CD4-positive, alpha-beta memory T cell (primary cell): ENCODE measurements at places on chromosomes 16 and 17. TPM values are rescaled to one million over a fixed set of nuclear protein-coding genes. Genes with fewer than 3 reads are reported as not detected.

- no peak for DNase-seq
- H3K4me3 ChIP-seq: no peak overlapping the region
- no peaks in the 10 kb centered on the region for H3K36me3 ChIP-seq
- H3K27ac ChIP-seq: no peak overlapping the region
These were observed 17.5 kb downstream of the GRIN2C start for GRCh38 chr17:74842146-74842598.

DNA sequence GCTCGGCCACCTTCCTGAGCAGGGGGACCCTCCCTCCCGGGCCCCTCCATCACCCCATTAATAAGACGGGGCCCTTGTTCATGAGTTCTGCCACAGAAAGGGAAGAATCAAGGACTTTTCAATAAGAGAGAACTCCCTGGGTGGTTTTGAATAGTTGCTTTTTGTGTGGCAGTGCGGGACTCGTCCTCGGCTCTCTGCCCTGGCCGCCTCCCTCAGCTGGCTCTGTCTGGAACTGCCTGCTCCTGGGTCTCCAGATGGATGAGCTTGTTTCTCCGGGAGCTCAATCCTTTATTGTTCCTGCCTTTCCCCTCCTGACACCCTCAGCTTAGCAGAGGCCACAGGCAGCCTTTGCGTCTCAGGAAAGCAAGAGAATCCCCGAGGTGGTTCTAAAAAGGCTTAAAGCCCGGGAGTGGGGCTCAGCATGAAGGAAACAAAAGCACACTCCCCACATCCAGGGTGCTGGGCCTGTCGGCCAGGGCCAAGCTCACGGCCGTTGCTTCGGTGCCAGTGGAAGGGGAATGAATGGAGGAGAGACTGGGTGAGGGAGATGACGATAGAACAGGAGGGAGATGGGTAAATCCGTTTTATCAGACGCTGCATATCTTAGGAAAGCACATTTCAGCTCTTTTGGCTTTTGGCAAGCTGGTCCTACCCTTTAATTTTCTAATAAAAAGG is 60.2 kb downstream of the RAI1 start:
- no peak for DNase-seq
- no peak overlapping the region for H3K27ac ChIP-seq
- H3K4me1 ChIP-seq: peaks cover 9% of the 10 kb centered on the region
- no peaks in the 10 kb centered on the region for H3K27me3 ChIP-seq

- peak; percentile 8 for DNase-seq
- no peaks in the 10 kb centered on the region for H3K27me3 ChIP-seq
- no peak overlapping the region for H3K27ac ChIP-seq
- peaks cover 55% of the 10 kb centered on the region for H3K36me3 ChIP-seq
- no peak overlapping the region for H3K4me3 ChIP-seq
These were observed 15.6 kb downstream of the RFWD3 start for GRCh38 chr16:74650966-74651567.

DNA sequence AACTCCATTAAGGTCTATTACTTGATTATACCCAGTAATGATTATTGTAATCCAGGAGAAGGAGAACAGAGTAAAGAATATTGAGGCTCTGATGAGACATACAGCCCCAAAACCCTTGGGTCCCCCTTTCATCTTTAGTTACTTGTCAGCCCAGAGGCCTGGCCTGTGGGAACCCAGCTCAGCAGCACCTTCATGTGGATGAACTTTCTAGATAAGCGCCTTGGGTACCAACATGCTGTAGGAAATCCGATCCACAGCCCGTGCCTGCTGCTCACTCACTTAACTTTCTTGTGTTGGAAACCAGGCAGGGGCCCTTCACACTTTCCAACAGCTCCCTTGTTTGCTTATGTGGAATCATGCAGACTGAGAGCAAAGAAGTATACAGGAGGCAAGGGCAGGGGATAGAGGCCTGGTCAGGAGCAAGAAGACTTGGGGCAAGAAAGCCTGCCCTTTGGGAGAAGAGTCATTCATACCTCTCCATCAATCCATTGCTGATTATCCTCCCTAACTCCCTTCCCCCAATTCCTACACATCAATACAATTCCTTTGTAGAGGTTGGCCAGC is 64.0 kb upstream of the SOX9 start:
- no peak for DNase-seq
- no peak overlapping the region for H3K27ac ChIP-seq
- no peaks in the 10 kb centered on the region for H3K27me3 ChIP-seq
- H3K4me3 ChIP-seq: no peak overlapping the region
- H3K4me1 ChIP-seq: no peaks in the 10 kb centered on the region

GRCh38 chr17:81550830-81551457 is 1.2 kb downstream of the FAAP100 start:
- peaks cover 24% of the 10 kb centered on the region for H3K4me1 ChIP-seq
- no peak for DNase-seq
- peak overlapping the region; percentile 64 for H3K27ac ChIP-seq
- peak overlapping the region; percentile 81 for H3K4me3 ChIP-seq
- H3K36me3 ChIP-seq: peaks cover 27% of the 10 kb centered on the region

DNA sequence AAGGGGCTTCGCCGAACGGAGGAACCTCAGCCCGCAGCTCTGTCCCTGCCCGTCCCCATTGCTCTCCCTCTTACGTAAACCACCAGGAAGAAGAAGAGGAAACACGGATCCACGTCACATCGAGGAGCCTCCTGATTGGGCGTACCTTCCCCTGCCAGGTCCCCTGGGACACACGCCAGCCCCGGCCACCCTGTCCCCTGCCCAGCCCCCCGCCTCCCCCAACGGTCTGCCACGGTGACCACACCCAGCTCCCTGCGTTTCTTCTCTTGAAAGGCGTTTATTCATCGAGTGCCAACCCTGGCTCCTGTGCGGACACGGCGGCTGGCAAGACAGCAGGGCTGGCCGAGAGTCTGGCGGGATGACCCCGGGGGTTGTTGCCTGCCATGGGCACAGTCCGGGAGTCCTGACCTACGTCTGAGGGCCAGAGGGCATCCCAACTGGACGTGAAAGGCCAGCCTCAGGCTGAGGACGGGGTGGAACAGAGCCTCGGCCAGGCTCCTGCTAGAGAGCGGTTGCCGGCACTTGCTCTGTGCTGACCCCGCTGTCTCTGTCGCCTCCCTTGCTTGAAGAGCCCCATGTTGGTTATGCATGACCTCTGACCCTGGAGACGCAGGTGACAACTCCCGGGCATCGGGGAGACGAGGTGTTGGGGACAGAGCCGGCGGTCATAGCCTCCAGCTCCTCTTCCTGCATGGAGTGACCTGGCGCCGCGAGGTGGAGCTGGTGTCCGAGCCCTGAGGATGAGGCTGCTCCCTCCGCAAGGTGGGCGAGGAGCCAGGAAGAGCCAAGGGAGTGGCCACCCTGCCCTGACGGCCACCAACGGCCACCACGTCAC is 40.5 kb upstream of the ACSF3 start:
- H3K36me3 ChIP-seq: no peaks in the 10 kb centered on the region
- no peaks in the 10 kb centered on the region for H3K4me1 ChIP-seq
- H3K4me3 ChIP-seq: no peak overlapping the region
- no peak for DNase-seq

GRCh38 chr16:48091117-48091516 is 64.7 kb downstream of the ABCC12 start:
- H3K4me1 ChIP-seq: no peaks in the 10 kb centered on the region
- no peaks in the 10 kb centered on the region for H3K36me3 ChIP-seq
- H3K27me3 ChIP-seq: no peaks in the 10 kb centered on the region
- no peak overlapping the region for H3K27ac ChIP-seq
- no peak overlapping the region for H3K4me3 ChIP-seq
- DNase-seq: no peak

VAT1L gene
- total RNA-seq: not detected

ZNRF1 gene
- total RNA-seq: 6.0 TPM

EXOC7 gene
- 184 TPM for total RNA-seq

KRT20 gene
- not detected for total RNA-seq

APOH gene
- not detected for total RNA-seq
